ENCODE measurements at places on chromosomes 7 and 10.

DNA sequence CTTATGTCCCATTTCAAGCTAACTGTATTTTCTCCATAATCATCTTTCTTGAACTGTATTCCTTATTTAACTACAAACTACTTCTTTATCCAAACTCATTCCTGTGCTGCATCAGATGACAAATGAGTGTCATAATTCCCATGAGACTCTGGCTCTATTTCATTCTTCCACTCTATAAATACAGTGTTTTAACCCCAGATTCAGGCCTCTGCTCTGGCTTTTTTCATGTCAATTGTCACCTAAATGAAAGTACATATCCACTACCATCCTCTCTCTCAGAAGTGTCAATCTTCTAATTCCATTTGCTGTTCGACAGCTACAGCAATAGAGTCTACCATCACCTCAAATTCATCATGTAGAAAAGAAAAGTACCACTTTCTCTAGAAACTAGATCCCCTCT, 172.7 kb downstream of the CACNA2D1 start:
- no peak for DNase-seq

GRCh38 chr10:124996127-124996853, 54.4 kb downstream of the ZRANB1 start:
- DNase-seq, result no peak

DNA sequence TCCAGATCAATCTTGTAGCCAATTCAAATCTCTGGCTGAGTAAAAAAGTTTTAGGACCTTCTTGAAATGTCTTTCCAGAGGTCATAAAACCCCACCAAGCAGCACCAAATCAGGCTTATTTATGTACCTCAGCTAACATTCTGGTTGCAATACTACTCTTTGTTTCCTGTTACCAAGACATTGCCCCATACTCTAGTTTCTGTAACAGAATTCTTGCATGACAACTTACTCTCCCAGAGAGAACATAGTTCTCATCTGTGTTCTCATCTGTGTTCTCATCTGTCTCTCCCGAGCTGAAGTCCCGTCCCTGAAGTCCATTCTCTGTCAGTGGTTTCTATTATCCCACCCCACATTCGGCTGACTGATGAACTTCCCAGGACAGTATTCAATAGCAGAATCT, 1285.1 kb downstream of the XPNPEP1 start:
- no peak for DNase-seq

GRCh38 chr10:133411523-133412380, 12.7 kb downstream of the SPRN start:
- no peak for DNase-seq

- DNase-seq, result no peak
These were observed 148.2 kb downstream of the KCND2 start for GRCh38 chr7:120421151-120421651.

DNA sequence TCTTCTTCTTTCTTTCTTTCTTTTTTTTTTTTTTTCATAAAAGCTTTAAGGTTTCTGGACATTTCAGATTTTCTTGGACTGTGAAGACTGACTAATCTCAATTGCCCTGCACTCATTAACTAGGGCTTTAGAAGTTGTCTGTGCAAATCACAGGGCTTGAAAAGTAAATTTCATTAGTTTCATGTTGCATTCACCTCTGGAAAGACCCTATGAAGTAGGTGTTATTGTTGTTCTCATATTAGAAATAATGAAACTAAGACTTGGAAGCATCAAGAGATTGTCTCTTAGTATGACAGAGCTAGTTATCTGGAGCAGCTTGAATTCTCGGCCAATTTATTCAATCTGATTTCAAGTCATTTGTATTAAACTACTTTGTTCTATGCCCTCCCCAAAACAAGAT, 28.2 kb upstream of the SEMA3D start:
- DNase-seq, result no peak

GRCh38 chr10:123769647-123770046, 103.5 kb downstream of the GPR26 start:
- no peak for DNase-seq

All from LHCN-M2 (cell line).